ENCODE measurements at places on chromosomes 13 and 19. TPM values are rescaled to one million over a fixed set of nuclear protein-coding genes. Genes with fewer than 3 reads are reported as not detected.

Gene INSR
- 70.7 TPM for total RNA-seq

Gene GDF15
- total RNA-seq: not detected

DNA sequence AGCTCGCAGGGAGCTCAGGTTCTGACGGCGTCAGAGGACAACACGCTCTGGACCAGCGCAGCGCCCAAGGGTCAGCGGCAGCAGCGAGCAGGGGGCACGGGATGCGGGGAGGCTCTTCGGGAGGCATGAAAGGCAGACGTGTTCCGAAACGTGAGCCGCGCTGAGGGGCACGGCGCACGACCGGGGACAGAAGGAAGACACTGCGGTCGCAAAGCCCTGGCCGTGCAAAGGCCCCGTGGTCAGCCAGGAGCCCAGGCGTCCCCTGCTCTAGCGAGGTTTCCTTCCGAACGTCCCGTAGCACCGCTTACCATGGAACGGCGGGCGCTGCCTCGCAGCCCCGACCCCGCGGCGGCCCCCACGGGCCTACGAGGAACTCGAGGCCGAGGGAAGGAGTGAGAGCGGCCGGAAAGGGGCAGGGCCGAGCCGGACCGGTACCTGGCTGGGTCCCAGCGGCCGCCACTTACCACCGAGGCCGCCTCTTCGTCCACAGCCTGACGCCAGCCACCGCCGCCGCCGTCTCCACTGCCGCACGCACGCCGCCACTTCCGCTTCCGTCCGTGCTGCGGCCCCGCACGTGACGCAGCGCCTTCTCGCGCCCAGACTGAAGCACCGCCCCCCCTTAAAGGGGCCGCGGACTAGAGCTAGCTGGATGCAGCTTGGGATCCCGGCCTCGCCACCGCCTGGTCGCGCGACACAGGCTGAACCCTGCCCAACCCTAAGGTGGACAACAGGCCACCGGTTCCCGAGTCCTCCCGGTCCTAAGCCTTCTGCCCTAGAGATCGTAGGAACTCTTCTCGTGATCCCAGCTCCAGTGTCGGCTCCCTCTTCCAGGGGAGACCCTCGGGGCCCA lies 9.4 kb downstream of the ABHD17A start:
- peak; percentile 98 for DNase-seq

- DNase-seq: no peak
These were observed 135.3 kb downstream of the CACNA1A start for GRCh38 chr19:13370948-13371347.

- DNase-seq: no peak
These were observed 508 bp downstream of the ZBTB7A start for GRCh38 chr19:4066176-4066606.

- no peak for DNase-seq
These were observed 18.0 kb downstream of the FBXO46 start for GRCh38 chr19:45712699-45713067.

DNA sequence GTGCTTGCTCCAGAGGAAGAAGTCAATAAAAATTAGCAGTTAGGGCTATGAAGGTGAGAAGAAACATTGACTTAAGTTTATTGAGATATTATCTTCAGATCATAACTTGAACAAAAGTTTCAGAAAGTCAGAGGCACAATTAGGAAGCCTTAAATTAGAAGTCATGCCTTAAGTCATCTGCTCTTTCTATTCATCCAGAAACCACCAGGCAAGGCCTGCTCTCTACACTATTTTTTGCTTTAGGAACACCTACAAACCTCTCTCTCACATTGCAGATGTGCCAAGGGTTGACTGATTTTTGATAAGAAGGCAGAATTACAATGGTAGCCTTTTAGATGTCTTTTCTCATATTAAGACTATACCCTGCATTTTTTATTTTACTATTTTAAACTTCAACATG lies 268.7 kb downstream of the SPRY2 start:
- no peak for DNase-seq

GRCh38 chr19:16146112-16146511 lies 2.6 kb downstream of the HSH2D start:
- DNase-seq: no peak

Gene RFPL4AL1
- not detected for total RNA-seq

DNA sequence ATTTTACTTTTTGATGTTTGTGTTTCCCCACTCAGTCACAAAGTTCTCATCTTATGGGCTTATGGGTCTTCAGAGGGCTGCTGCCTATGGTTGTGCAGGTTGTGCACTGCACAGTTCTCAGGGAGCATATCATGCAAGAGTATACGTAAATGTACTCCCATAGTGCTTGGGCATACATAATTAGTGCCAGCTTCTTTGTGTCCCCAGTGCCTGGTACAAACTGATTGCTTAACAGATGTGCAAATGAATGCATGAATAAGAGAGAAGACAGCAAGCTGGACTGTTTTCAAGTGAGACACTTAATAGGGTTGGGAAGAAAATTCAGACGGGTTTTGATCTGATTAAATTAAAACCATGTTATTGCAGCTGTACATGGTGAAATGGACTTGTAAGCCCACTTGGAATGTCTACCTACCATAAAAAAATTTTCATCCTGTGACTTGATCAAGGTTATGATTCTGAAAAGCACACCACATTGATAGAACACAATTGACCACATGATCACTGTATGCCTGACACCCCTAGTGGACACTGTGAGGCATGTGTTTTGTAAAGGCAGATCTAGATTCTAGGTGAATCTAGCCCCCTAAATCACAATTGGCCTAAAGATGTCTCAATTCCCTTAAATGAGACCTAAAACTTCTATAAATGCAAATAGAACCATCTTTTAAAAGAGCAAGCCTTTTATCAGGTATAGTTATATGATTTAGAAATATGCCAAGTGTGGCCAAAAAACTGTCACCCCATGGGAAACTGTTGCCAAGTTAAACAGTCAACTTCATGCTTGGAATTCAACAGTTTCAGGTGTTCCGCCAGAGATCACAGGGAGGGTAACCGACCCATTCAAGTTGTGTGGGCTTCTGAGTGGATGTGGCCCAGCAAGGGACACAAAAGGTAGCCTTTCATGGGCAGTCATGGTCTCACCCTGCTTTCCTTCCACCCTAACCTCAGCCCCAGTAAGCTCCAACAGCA lies 27.9 kb downstream of the FAM124A start:
- DNase-seq: no peak

Gene SLC10A2
- not detected for total RNA-seq

Gene RYR1
- total RNA-seq: 8.4 TPM

DNA sequence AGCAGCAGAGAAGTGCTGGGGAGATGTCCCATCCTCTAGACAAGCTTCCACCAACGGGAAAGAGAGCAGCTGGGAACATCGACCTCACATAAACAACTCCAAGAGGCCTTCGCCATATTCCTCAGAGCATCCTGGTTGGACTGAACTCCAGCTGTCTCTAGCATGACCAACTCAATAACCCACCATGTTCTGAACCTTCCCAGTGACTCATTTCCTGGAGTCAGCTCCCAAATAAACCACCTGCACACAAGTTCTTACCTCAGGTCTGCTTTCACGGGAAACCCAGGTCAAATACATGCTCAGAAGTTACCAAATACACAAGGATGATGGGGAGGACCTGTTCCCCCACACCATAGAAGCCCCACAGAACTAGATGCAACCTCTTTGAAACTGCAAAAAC lies 878.5 kb downstream of the UQCRFS1 start:
- DNase-seq: no peak

DNA sequence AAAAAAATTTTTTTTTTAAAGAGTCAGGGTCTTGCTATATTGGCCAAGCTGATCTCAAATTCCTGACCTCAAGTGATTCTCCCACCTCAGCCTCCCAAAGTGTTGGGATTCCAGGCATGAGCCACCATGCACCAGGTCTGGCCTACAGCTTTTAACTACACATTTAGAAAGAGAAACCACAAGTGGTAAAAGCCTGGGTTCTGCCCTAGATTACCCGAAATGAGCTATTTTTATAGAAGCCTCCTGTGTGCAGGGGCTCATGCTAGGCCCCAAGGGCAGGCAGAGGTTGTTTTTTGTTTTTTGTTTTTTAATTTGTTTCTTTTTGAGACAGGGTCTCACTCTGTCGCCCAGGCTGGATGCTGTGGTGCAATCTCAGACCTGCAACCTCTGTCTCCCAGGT lies 14.0 kb upstream of the MYADM start:
- no peak for DNase-seq

DNA sequence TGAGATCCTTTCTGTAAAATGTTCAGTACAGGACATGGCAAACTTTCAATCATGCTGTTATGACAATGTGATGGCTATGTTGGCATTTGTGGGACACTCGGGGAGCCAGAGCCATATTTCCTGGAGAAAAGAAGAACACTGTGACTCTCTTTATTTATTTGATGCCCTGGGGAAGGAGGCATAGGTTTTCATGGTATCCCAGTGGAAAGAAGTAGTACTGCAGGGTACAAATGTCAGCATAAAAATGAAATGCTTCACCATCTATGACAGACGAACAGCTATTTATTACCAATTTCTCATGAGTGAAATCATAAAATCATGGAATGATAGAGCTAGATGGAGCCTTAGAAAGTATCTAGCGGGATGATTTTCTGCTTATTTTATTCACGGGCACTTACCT lies 217.1 kb downstream of the COL4A1 start:
- no peak for DNase-seq

GRCh38 chr13:47461816-47462215 lies 539.3 kb downstream of the SUCLA2 start:
- no peak for DNase-seq

DNA sequence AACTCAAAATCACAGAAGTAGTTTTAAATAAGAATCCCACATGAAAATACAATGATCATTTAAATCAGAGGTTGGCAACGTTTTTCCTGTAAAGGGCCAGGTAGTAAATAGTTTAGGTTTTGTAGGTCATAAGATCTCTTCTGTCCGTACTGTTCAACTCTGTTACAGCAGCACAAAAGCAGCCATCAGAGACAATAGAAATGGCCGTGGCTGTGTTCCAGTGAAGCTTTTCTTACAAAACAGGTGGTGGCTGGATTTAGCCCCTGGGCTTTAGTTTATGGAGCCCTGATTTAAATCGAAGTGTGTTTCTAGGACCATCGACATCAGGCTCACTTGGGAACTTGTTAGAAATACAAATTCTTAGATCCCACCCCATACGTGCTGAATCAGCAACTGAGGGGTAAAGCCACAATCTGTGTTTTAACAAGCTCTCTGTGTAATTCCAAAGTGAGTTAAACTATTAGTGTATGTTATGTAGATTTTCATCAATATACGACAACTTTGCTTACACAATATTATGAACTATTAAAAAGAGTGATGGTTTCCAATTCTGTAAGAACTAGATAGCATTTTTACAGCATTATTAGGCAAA lies 54.8 kb upstream of the MIR17HG start:
- no peak for DNase-seq

- DNase-seq: no peak
These were observed 3.6 kb downstream of the ACTN4 start for GRCh38 chr19:38650911-38651584.

GRCh38 chr13:85009447-85009846 lies 789.8 kb downstream of the SLITRK6 start:
- DNase-seq: no peak

Gene FUT1
- total RNA-seq: 1.7 TPM

- no peak for DNase-seq
These were observed 406.2 kb downstream of the LIG4 start for GRCh38 chr13:107809125-107809524.

DNA sequence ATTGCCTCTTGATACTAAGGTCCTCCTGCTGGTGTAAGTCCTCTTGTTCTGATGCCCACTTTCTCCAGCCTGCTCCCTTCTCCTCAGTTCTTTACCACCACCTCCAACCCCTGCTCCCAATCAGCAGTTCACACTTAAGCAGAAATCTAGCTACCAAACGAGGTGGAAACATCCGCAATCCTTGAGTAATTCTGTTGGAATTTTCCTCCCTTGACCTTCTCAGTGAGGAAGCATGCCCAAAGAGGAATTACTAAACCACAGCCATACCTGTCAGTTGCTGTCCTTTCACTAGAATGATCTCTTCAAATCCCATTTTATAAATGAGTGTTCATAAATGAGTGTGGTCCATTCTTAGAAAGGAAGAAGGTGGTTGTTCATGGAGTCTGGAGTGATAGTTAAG lies 289.9 kb downstream of the DACH1 start:
- no peak for DNase-seq

Gene CYP2A7
- total RNA-seq: not detected

GRCh38 chr13:105608104-105608503 lies 927.4 kb downstream of the EFNB2 start:
- no peak for DNase-seq

Gene LHFPL6
- 12.8 TPM for total RNA-seq

- DNase-seq: no peak
These were observed 6.1 kb downstream of the NAPSA start for GRCh38 chr19:50359328-50359818.

GRCh38 chr13:113753171-113753570 lies 5.9 kb upstream of the TMEM255B start:
- DNase-seq: no peak

Gene B3GNT3
- 18.3 TPM for total RNA-seq

DNA sequence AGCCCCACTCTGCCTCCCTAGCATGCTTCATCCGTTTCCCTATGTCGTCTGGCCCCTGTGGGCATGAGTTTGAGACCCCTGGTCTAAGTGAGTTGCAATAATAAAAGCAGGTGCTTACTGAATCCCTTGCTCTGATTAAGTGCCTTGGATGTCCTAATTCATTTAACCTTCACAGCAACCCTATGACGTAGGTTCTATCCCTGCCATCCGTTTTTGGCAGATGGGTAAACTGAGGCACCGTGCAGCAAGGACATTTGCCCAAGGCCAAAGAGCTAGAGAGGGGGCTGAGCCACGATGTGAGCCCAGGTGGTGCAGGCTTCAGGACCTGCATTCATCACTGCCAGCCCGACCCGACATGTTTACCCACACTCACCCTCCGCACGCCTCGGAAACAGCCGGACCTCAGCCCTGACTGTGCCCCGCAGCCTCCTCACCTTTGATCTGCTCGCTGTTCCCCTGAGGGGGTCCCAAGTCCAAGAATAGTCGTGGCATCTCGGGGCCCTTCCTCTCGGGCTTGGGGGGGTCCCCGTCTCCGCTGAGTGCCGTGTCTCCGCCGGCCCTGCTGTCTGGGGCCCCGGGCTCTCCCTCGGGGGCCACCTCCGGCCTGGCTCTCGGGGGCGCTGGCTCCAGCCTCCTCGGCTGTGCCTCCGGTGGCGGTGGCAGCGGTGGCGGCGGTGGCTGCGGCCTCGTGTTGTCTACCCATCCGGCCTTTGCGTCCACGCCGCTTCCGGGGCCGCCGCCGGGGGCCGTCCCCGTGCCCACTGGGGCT lies 14.5 kb downstream of the LMTK3 start:
- no peak for DNase-seq

Gene TEX26
- total RNA-seq: not detected

Gene KIR3DL1
- not detected for total RNA-seq

Data from lower leg skin (tissue), 4 donors.